ENCODE measurements at places on chromosomes 13 and 19.
A peak's percentile ranks its signal among the peaks of the same experiment; 100 is the strongest.

DNA sequence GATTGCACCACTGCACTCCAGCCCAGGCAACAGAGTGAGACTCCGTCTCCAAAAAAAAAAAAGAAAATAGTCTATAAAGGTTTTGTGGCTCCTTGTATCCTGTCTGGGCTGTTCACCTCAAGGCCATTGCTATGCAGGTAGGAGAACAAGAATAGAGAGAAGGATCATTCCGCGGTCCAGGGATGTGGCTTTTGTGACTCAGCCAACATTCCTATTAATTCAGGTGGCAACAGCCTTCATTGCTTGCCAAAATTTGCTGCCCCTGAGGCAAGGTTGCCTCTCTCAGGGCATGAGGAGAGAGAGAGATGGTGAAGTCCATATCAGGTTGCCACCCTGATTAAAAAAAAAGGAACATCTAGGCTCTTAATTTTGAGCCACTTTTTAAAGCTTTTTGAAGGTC, 8.0 kb downstream of the ZNF551 start:
- DNase-seq: no peak

GRCh38 chr19:6413291-6413690, 11.3 kb downstream of the KHSRP start:
- DNase-seq: no peak

DNA sequence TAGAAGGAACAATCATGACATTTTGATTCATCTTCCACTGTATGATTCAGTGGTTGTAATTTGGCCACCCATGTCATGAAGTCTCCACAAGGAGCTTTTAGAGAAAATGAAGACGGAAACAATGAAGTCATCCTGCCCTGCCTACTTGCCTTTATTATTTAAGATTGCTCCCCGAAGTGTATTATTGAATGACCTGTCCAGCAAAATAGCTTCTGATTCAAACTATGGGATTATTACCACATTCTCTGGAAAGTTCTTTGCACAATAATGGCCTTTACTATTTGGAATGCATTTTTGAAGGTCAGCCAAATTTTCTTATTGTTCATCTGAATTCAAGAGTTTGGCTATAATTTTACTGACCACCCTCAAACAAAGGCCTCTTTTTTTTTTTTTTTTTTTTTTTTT, 77.8 kb upstream of the RFC3 start:
- no peak for DNase-seq

DNA sequence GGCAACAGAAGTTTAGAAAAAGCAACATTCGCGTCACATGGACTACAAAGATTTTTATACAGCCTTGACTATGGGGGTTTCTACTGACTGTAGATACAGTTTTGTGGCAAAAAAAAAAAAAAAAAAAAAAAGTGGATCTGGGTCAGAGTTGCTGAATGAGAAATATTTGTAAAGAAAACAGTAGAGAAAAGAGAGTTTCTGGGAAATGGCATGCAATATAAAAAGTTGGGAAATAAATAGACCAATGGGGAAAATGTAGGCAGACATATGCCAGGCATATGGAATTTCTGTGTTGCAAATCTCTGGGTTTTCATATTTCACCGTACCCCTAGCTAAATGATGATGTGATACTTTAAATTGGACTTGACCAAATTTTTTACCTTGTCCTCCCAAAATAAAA, 315.3 kb downstream of the EFNB2 start:
- no peak for DNase-seq

DNA sequence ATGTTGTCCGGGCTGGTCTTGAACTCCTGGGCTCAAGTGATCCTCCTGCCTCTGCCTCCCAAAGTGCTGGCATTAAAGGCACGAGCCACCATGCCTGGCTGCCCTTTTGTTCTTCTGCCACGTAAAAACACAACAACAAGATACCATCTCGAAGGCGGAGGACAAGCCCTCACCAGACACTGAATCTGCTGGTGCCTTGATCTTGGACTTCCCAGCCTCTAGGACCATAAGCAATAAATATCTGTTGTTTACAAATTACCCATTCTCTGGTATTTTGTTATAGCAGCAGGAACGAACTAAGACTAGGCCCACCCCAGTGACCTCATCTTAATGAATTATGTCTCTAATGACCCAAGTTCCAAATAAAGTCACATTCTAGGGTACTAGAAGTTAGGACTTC, 128.4 kb upstream of the CACNA1A start:
- DNase-seq: no peak

DNA sequence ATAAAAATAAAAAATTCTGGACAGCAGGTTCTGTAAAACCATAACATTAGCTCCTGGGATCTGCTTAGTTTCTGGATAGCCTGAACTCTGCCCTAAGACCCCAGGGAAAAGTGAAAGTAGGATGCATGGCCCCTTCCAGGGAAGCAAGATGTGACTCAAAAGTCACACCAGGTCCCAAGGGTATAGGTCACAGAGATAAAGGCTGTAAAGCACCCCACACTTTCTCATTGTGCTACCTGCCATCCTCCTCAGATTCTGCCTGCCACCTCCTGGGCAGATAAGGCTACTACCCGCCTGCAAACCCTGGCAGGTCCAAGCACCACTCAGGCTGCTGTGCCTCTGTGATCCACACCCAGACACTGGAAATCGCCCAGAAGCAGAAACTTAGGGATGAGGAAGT, 20.6 kb downstream of the FFAR2 start:
- peak; percentile 6 for DNase-seq

GRCh38 chr13:66492479-66492878, 737.7 kb downstream of the PCDH9 start:
- DNase-seq: no peak

DNA sequence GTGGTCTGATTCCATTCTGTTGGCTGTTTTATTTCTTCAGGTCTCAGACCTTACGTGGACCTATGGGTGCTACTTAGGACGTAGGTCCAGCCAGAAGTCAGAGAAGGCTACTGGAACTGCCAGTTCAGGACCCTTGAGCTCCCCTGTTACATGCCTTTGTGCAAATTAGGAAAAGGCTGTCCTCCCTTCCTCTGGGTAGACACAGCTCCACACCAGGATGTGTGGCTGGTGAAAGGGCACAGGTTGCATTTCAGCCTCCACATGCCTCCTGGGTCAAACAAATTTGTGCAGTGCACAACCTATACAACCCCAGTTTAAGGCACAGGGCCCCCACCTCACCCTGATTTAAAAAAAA, 43.9 kb upstream of the MAP3K10 start:
- no peak for DNase-seq

GRCh38 chr13:76872675-76873074, 13.5 kb downstream of the KCTD12 start:
- DNase-seq: no peak

DNA sequence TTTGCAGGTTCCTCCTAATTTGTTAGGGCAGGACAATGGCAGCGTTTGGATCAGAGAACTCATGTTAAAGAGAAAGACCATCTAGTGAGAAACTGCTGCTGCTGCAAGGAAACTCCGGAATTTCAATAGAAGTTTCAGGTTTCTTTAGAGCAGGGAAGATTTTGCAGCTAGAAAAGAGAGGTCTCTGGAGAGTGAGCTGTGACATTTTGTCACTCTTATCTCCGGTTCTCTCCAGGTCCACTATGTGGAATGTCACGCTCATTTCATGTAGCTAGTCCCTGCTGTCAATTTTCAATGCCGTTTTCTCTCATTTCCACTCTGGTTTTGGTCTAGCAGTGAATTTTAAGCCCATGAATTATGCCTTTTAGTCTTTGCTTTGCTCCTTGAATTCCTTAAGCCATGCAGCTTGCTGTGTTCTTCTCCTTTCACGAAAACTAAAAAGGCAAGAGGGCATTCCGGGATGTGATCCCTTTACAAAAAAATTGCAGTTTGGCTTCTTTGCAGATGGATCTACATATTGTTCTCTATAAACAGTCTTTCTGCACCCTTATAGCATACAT, 46.7 kb upstream of the POSTN start:
- DNase-seq: no peak

DNA sequence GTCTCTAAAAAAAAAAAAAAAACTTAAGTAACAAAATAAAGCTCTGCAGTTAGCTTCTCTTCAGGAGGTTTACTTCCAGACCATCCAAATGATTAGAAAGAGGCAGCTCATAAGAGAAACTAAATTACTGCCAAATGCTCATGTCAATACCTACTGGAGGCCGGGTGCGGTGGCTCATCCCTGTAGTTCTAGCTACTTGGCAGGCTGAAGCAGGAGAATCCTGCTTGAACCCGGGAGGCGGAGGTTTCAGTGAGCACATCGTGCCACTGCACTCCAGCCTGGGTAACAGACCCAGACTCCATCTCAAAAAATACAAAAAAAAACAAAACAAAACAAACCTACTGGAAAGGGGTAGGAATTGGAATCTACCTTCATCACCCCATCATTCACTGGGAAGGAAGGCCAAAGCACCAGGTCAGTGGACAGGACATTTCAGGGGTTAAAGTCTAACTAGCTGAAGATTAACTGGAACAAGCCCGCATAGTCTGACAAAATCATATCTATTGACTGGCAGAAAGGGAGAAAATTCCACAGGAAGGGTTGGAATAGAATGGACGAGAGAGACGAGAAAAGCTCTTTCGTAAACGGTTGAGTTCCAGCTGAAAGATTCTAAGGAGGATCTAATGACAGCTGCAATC, 1.3 kb downstream of the ZFP14 start:
- no peak for DNase-seq

- DNase-seq: no peak
Measured at GRCh38 chr13:76795701-76796695, 90.2 kb downstream of the KCTD12 start.

DNA sequence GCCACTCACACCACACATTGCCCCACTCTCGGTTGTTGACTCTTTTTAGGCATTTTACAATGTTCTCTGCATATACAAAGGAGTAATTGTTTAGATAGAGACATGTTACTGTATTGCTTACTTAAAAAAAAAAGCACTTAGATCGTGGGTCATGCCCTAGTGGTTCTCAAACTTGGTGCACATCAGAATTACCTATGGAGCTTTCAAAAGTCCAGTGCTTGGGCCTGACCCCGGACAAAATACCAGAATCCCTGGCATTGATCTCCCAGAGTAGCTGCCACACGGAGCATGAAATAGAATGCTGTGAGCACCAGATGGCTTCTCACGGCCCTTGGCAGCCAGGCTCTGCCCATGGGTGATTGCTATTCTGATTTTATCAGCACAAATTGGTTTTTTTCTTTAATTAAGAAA, 20.0 kb downstream of the ACP7 start:
- DNase-seq: no peak

DNA sequence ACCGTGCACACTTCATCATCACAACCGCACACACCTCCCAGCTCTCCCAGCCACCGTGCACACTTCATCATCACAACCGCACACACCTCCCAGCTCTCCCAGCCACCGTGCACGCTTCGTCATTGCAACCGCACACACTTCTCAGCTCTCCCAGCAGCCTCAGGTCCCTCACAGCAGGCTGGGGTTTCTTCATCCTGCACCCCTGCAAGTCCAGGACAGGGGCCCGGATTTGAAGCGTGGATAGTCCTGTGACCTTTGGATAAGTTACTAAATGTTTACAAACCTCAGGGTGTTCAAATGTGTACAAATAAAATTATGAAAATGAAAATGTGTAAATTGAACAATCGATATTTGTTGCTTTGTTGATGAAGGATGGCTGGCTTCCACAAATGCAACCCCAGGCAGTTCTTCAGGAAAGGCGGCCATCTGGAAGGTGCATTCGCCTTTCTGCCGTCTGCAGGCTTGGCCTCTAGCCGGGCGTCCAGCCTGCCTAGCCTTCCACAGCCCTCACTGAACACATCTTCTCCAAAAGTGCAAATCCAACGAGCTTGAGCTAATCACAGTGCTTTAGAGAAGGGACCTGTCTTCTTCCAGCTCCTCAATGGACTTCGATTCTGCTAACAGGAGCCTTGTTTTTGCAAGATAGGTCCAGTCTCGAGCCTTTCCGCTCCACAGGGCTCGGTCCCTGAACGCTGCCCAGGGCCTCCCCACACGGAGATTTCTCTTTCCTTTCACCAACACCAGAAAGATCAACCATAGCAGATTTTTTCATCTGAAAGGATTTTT, 74.2 kb downstream of the SPACA7 start:
- DNase-seq: no peak

DNA sequence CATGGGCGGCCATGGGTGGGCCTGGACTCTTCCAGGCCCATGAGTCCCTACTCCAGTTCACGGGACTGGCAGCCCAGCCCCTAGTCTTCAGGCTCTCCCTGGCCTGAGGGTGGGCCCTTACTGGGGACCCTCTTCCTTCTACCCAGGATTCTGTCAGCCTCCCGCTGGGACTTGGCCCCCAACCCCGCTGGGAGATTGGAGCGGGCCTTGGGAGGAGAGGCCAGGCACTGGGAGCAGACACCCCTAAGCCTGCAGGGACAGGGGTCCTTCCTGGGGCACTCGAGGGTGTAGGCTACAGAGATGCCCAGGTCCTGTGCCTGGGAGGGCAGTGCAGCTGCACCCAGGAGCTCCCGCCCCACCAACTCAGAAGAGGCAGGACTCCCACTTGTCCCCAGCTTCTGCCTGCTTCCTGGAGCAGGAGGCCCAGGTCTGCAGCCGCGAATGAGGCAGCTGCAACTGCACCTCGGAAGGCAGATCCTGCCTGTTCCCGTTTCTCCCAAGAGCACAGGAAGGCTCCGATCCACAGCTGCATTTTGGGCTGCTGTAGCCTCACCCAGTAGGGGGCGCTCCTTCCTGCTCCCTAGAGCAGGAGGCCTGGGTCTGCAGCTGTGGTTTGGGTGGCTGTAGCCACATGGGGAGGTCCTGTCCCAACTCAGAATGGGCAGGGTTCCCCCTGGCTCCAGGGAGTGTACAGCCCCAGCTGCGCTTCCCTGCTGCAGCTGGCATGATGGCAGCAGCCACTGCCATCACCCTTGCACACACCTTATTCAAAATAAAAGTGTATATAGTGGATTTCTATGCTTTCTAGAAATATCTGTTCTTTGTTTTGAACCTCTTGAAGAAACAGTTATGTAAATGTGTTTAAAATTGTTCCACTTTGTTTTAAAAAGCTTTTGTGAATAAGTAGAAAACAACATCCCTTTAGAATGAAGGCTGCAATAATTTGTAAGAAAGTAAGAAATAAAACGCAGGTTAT, 46.8 kb downstream of the TEX26 start:
- DNase-seq: no peak
